ENCODE measurements at places on chromosomes 16 and 17. TPM values are rescaled to one million over a fixed set of nuclear protein-coding genes. Genes with fewer than 3 reads are reported as not detected.
A peak's percentile ranks its signal among the peaks of the same experiment; 100 is the strongest.

- DNase-seq: no peak
Measured at GRCh38 chr16:89002851-89003830, 26.1 kb upstream of the CBFA2T3 start.

DNA sequence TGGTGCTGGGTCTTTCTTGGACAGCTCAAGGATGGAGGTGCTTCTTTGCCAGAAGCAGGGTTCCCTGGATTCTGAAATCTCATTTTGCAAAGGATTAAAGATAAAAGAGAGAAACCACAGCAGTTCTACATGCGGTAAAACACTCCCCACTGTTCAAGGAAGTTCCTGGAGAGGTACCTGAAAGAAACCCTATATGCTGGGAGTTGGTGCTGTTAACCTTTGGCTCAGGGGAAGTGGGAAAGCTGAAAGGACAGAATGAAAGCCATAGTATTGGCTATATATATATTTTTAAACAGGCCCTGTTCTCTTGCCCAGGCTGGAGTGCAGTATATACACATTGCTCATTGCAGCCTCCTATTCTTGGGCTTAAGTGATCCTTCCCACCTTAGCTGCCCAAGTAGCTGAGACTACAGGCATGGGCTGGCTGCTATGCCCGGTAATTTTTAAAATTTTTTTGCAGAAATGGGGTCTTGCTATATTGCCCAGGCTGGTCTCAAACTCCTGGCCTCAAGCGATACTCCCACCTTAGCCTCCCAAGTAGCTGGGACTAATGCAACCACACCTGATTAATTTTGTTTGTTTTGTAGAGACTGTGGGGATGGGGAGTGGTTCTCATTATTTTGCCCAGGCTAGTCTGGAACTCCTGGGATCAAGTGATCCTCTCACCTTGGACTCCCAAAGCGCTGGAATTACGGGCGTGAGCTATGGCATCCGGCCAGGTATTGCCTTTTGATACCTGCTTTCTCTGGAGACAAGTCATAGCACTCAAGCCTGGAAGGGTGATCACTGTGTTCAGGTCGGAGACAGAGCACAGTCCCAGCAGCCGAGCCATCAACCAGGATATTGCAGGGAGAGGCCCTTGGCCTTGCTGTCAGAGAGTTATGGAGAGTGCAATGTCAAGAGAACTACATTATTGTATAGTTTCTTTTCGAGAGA lies 55.2 kb downstream of the MSI2 start:
- peak; percentile 75 for DNase-seq

DNA sequence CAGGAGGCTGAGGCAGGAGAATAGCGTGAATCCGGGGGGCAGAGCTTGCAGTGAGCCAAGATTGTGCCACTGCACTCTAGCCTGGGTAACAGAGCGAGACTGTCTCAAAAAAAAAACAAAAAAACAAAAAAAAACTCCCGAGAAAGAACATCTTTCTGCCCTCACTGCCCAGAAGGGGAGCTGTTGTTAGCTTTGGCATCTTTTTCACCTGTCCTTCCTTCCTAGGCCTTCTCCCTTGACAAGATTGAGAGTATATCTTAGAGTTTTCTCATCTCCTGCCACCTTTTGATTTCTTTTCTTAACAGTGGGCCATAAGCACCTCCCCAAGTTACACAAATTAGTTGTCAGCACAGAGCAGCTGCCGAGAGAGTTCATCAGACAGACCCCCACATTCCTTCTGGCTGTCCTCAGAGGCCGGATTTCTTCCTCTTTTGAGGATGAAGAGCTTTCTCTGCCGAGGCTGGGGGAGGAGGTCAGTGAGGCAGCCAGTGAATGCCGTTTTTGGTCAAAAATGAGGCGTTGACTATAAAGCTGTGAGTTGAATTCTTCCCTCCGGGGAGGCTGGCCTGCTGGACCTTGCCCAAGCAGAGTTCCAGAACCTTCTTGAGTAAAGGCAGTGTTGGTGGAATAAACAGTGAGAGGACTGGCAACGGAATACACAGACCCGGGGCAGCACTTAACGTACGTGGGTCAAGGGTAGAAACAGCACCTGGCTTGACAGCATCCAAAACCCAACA lies 127.0 kb downstream of the ABCC6 start:
- DNase-seq: no peak

GRCh38 chr17:63124536-63124935 lies 158.5 kb downstream of the TANC2 start:
- no peak for DNase-seq

The SRCIN1 gene
- 0.64 TPM for total RNA-seq

Data from bronchial epithelial cell (primary cell).